Activated CD8-positive, alpha-beta T cell treated with anti-CD3 and anti-CD28 coated beads for 36 hours (primary cell): ENCODE measurements at places on chromosomes 12 and 14. TPM values are rescaled to one million over a fixed set of nuclear protein-coding genes. Genes with fewer than 3 reads are reported as not detected.
A peak's percentile ranks its signal among the peaks of the same experiment; 100 is the strongest.

DNA sequence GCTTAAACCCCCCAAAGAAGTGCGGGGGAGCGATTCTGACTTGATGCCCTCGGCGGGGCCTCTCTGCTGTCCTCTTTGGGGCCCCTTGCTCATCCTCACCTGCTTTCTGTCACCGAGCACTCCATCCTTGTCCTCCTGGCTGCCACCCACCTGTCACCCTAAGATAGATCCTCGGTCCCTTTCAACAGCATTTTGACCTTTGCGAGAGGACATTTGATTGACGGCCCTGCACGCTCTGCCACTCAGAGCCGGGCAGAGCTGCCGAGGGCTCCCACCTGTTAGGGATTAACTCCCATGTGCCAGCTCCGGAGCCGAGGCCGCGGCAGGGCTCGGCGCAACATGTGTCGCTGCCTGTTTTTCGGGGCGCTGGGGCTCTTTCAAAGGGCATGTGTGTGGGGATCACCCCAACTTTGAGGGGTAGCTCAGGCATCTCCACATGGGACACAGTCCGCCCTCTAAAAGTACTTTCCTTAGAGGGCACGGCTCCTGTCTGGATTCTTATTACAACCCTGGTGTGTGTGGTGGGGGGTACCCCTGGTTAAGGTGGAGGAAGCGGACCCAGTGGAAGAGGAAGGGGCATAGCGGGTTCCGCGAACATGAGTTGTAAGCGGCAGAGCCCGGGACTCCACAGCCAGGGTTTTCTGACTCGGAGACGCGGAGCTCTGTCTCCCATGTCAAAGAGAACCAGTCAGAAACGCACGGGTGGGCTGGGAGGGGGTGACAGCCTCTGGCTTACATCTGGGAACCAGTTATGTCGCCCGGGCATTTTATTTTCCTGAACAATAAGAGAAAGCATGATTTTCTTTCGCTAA is 811 bp upstream of the MEG3 start:
- no peak overlapping the region for H3K27ac ChIP-seq
- no peaks in the 10 kb centered on the region for H3K36me3 ChIP-seq
- DNase-seq: no peak
- H3K4me1 ChIP-seq: peaks cover 5% of the 10 kb centered on the region
- peaks cover 37% of the 10 kb centered on the region for H3K27me3 ChIP-seq
- no peak overlapping the region for H3K4me3 ChIP-seq

GRCh38 chr14:72683787-72684186 is 210.1 kb downstream of the DPF3 start:
- H3K4me3 ChIP-seq: no peak overlapping the region
- DNase-seq: no peak
- no peak overlapping the region for H3K27ac ChIP-seq
- no peaks in the 10 kb centered on the region for H3K36me3 ChIP-seq
- no peaks in the 10 kb centered on the region for H3K27me3 ChIP-seq
- no peaks in the 10 kb centered on the region for H3K4me1 ChIP-seq

DNA sequence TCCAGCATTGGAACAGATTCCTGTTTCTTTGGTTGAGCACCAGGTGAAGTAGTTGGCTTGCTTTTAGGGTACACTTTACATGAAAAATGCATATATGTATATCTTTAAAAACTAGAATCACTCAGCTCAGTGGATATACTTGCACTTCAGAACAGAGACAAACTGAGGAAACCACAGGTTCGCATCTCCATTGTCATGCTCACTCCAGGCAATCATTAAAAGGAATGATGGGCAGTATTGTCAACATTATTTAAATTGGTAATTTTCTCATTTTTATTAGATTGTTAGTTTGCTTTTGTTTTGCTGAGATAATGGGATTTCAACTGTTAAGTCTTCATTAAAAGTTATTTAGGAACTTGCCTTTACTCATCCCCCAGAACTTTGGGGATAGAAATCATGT is 71.0 kb upstream of the NELL2 start:
- H3K36me3 ChIP-seq: no peaks in the 10 kb centered on the region
- DNase-seq: no peak
- no peak overlapping the region for H3K4me3 ChIP-seq
- H3K4me1 ChIP-seq: peaks cover 2% of the 10 kb centered on the region
- H3K27ac ChIP-seq: no peak overlapping the region
- peaks cover 6% of the 10 kb centered on the region for H3K27me3 ChIP-seq

DNA sequence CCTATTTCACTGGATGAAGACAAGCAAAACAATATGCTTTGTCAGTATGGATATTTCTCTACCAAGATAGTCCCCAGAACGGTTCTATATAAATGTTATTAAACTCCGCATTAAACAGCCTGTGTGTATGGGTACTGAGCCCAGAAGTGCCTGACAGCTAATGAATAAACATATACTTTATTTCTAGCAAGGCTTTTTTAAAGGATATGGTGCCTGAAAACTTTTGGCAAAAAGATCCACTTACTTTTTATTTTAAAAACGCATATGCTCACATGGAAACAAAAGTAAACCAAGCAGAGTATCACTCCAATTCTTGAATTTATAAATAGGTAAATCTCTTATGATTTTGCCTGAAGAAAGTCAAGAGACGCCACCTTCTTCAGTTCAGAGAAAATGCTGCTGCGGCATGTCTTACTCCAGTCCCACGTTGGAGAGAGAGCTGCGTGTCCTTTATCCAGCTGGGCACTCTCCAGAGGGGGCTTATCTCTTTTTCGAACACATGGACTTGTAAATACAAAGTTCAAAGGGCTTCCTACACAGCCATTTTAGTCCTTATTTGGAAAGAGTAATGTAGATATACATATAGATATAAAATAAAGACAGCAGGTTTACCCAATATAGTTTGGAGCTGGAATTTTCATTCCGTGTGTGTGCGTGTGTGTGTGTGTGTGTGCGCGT is 264.2 kb downstream of the ADAMTS20 start:
- no peaks in the 10 kb centered on the region for H3K36me3 ChIP-seq

The KLRC1 gene
- total RNA-seq: 5.3 TPM

DNA sequence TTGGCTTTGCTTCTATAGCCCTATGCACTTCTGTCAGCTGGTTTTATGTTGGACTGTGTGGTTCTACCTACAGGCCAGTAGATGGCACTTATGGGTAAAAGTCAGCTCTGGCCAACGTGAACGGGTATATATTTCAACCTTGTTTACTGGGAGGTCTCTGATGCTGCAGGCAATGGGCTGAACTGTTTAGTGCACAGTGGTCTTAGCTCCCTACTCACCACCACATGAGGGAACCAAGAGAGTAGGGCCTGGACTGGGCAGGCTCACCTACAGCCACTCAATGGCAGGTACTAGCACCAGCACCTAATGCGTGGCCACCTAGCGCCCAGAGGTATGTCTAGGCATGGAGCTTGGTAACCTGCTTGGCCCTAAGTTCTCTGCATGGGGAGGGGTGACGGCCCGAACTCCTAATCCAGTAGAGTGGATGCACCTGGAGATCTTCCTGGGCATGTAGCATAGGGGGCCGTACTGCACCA is 481.8 kb downstream of the TMEM117 start:
- DNase-seq: peak; percentile 5
- H3K36me3 ChIP-seq: no peaks in the 10 kb centered on the region
- no peak overlapping the region for H3K4me3 ChIP-seq
- no peak overlapping the region for H3K27ac ChIP-seq

GRCh38 chr14:94897082-94897481 is 127.2 kb upstream of the GSC start:
- H3K27ac ChIP-seq: no peak overlapping the region
- peaks cover 2% of the 10 kb centered on the region for H3K27me3 ChIP-seq
- H3K4me1 ChIP-seq: no peaks in the 10 kb centered on the region

The ENDOU gene
- total RNA-seq: not detected

DNA sequence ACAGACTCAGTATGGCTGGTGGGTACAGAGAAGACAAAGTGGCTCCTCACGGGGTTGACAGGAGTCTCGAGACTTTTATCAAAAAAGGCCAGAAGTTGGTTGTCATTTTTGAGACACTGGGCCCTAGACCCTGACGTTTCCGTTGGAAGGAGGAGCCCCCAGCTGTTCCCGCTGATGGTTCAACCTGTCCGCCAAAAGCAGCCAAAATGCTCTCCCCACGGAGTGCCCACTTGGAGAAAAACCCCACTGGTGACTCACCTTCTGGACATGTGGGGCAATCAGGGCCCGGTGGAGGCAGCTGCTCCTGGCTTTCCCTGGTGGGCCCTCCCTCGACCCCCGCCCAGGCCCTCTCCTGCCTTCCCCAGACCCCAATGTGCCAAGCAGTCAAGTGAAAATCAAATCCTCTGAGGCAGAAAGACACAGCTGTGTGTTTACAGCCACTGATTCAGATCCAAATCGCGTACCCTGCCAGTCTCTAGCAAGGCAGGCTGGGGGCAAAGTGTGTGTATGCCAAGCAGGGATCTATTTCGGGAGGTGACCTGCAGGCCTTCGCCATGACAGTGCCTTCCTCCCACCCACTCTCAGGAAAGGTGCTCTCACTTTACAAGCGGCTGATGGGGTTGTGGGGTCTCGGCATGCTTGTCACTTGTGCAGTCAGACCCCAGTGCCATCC is 347.4 kb downstream of the DPF3 start:
- no peak overlapping the region for H3K27ac ChIP-seq
- no peaks in the 10 kb centered on the region for H3K36me3 ChIP-seq
- no peaks in the 10 kb centered on the region for H3K4me1 ChIP-seq
- no peak overlapping the region for H3K4me3 ChIP-seq
- no peak for DNase-seq

The SERPINA3 gene
- not detected for total RNA-seq

The ACSS3 gene
- total RNA-seq: not detected

The TAS2R43 gene
- 0.31 TPM for total RNA-seq

The YLPM1 gene
- 43.6 TPM for total RNA-seq

DNA sequence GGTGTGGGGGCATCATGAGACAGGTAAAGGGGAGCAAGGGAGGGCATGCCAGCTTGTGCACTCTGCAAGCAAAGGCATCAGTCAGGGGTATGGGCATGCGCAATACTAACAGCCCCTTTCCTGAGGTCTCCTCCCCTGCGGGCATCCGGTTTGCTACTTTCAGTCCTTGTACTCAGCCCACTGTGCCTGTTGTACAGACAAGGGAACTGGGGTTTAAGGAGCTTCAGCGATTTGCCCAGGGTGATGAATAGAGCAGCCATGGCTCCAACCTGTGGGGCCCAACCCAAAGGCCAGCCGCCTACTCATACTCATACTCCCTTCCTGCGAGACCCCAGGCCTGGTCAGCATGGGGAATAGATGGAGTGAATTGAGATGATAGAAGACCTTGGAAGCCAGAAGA is 66.7 kb downstream of the GALNT16 start:
- H3K4me3 ChIP-seq: no peak overlapping the region
- no peaks in the 10 kb centered on the region for H3K4me1 ChIP-seq
- H3K27me3 ChIP-seq: no peaks in the 10 kb centered on the region
- H3K27ac ChIP-seq: no peak overlapping the region

DNA sequence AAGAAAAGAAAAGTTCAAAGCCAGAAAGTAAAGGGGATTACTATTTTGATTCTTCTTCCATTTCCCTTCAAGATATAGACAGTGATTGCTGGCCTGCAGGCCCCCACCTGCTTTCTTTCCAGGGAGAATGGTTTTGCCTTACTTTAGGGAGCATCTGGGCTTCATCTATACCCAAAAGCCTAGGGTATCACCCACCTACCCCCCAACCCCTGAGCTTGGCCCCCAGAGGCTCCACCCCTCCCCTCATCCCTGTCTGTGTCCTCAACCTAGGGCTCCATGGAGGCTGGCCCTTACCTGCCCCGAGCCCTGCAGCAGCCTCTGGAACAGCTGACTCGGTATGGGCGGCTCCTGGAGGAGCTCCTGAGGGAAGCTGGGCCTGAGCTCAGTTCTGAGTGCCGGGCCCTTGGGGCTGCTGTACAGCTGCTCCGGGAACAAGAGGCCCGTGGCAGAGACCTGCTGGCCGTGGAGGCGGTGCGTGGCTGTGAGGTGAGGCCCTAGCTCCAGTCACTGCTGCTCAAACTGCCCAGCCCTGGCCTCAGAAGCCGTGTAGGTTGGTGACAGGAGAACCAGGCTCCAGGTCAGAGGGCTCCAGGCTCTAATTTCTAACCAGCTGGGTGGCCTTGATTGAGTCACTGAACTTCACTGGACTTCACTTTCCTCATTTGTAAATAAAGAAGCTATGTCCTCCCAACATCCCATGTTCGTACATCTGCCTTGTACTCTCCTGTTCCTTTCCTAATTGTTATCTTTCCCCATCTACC is 13.6 kb downstream of the ARHGEF40 start:
- no peaks in the 10 kb centered on the region for H3K36me3 ChIP-seq
- no peak overlapping the region for H3K27ac ChIP-seq
- H3K4me1 ChIP-seq: peaks cover 16% of the 10 kb centered on the region
- H3K27me3 ChIP-seq: no peaks in the 10 kb centered on the region
- no peak for DNase-seq

GRCh38 chr12:14923944-14924343 is 14.4 kb downstream of the ERP27 start:
- peaks cover 27% of the 10 kb centered on the region for H3K36me3 ChIP-seq
- no peak overlapping the region for H3K27ac ChIP-seq
- no peak for DNase-seq
- H3K27me3 ChIP-seq: no peaks in the 10 kb centered on the region
- H3K4me3 ChIP-seq: no peak overlapping the region
